CD4-positive, CD25-positive, alpha-beta regulatory T cell (primary cell): ENCODE measurements at places on chromosomes 7 and 10. TPM values are rescaled to one million over a fixed set of nuclear protein-coding genes. Genes with fewer than 3 reads are reported as not detected.

Gene NACAD
- total RNA-seq = 0.07 TPM

DNA sequence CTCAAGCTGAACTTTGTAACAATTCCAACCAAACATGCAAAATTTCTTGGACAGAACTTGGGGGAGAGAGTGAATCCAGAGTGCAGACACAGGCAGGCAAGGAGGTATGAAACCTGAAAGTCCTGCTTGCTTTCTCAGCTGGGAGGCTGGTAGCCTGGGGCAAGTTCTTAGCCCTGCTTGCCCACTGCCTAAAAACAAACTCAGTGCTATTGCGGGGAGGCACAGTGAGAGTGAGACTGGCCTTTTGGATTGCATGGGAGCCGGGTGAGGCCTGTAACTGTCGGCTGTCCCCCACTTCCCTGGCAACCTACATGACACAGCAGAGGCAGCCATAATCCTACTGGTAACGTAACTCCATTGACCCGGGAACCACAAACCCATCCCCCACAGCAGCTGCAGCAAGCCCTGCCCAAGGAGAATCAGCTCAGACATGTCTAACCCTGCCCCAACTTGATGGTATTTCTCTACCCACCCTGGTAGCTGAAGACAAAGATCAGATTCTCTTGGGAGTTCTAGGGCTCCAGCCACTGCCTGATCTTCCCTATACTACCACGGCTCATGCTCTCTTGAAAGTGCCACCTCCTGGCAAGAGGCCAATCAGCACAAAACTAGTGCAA, 663.6 kb downstream of the GRM8 start:
- H3K36me3 ChIP-seq = no peaks in the 10 kb centered on the region
- no peaks in the 10 kb centered on the region for H3K27me3 ChIP-seq
- no peaks in the 10 kb centered on the region for H3K4me1 ChIP-seq
- no peak for DNase-seq

- peak; percentile 29 for DNase-seq
- no peaks in the 10 kb centered on the region for H3K36me3 ChIP-seq
- H3K27me3 ChIP-seq = no peaks in the 10 kb centered on the region
- peaks cover 25% of the 10 kb centered on the region for H3K4me1 ChIP-seq
- peak overlapping the region; percentile 94 for H3K4me3 ChIP-seq
- peak overlapping the region; percentile 95 for H3K27ac ChIP-seq
Observed at GRCh38 chr10:73414230-73414945, 530 bp upstream of the ANXA7 start.

GRCh38 chr7:139680676-139681462, 96.9 kb downstream of the HIPK2 start:
- no peak overlapping the region for H3K27ac ChIP-seq
- no peak overlapping the region for H3K4me3 ChIP-seq
- no peak for DNase-seq

Gene PTPRN2
- 1.6 TPM for total RNA-seq

DNA sequence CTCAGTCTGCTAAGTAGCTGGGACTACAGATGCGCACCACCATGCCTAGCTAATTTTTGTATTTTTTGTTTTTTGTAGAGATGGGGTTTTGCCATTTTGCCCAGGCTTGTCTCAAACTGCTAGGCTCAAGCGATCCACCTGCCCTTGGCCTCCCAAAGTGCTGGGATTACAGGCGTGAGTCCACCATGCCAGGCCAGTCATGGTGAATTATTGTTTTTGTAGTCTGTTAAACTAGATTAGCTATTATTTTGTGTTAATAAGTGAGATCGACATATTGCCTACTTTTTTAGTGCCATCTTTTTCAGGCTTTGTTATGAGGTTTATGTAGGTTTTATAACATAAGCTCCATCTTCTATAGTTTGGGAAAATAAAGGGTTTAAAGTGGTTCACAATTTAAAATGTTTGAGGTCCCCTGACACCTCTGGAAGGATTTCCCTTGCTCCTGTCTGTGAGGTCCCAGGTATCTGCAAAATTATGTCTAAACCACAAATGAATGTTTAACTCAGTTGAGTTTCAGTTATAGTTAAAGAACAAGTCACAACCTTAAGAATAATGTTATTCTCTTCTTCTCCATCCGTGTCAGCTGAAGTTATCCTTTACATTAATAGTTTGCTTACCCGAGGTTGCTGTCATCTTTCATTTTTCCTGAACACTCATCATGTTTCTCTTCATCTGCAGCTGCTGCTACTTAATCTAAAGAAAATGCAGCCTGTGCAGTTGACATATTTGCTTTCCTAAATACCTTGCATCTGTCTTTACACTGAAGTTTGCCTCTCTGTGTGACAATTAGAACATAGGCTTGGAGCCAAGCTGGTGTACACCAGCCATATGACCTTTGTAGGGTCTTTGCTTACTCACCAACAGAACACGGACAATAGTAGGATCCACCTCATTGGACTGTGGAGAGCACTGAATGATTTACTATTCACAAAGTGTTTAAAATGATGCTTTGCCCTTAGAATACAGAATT, 8.9 kb upstream of the VSTM4 start:
- H3K36me3 ChIP-seq = no peaks in the 10 kb centered on the region
- peaks cover 2% of the 10 kb centered on the region for H3K27me3 ChIP-seq
- no peak overlapping the region for H3K27ac ChIP-seq
- DNase-seq = no peak
- H3K4me3 ChIP-seq = no peak overlapping the region
